Activated CD8-positive, alpha-beta T cell treated with anti-CD3 and anti-CD28 coated beads for 36 hours (primary cell): ENCODE measurements at places on chromosomes 2 and 18.

DNA sequence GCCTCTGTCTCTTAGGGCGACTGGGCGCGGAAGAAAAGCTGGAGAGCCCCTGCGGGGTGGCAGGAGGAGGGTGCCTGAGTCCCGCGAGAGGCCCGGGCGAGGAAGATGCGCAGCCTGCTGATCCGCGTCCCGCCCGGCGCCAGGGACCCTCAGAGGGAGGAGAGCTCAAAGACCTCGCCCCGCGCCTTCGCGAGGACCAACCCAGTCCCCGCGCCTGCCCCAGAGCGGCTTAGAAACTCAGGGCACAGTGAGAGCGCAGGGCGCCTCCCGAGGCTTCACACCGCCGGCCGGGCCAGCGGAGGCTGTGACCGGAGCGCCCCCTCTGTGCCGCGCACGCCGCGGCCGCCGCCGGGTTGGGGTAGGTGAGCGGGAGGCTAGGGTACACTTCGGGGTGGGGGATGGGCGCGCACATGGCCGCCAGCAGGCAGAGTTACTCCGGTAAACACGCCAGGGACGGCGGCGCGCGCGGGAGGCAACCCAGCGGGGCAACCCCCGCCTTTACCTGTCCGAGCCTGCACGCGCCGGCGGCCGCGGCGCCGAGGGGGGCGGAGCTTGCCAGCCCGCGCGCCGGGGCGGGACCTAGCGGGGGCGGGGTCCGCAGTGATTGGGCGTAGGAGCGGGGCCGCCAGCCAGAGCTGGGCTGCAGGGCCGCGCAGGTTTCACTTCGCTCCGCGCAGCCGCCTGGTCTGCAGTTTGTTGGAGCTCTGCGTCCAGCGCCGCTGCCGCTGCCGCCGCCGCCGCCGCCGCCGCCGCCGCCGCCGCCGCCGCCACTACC lies at the start of gene BCL2L11:
Gene BCL2L11, plus strand, starts transcription at position 662 of the 775 bp plus-strand sequence. CDS start 2,832 bp downstream, outside the sequence.
- peak; percentile 89 for DNase-seq

DNA sequence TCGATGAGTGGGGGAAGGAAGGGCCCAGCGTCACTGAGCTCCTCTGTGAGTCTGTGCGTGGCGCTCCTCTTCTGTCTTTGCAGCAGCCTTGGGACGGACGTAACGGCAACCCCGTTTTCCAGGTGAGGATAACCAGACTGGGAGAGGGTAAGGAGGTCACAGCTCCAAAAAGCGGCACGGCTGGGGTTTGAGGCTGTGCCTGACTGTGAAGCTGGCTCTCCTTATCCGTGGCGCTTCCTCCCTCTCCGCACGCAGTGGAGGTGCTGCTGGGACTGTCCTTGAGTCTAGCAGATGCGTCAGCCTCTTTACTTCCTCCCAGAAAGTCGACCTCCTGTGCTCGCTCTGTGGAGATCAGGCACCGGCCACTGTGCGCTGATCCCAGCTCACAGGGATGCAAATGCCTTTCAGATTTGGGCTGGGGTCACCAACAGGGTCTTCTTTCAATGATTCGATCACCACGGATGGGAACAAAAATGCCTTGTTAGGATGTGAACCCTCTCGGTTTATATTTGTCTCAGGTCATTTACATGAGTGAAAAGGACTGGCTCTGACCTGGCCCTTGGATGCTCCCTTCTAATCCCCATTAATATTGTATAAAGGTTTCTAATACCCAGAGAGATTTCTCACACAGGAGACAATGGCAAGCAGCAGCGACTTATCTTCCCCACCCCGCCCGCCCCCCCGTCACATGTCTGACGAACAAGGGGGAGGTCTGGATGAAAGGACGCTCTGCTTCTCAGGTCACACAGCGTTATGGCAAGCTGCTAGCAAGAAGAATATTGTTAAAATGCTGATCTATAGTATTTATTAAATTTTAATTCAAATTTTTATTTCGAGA lies 30.1 kb upstream of the E2F6 start:
- no peak for DNase-seq

GRCh38 chr2:9750224-9751215 lies 92.8 kb upstream of the TAF1B start:
- no peak for DNase-seq

DNA sequence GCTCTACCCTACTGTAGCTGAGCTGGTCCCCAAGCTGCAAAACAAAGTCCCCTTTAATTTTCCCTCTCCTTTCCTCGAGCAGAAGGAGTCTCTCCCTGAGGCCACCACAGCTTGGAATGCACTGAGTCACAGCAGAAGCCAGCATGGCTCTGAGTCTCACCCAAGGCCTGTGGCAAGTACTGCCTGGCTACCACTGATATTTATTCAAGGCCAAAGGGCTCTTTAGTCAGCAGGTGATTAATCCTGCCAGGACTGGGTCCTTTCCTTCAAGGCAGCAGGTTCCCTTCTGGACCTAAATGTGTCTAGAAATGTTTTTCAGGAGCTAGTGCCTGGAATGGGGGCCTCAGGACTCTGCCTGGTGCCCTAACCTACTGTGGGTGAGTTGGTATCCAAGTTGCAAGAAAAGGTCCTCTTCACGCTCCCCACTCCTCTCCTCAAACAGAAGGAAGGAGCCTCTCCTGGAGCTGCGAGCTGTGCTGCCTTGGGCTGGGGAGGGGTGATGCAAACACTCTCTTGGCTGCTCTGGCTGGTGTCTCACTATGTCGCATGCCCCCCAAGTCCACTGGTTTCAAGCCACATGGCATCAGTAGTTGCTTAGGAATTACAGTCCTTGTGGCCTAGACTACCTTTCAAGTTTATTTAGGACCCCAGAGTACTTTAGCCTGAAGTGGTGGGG lies 53.4 kb downstream of the CD28 start:
- DNase-seq = no peak

- peak; percentile 70 for DNase-seq
These were observed 16.1 kb upstream of the CD207 start for GRCh38 chr2:70851704-70852103.

GRCh38 chr2:160289831-160290230 lies 89.8 kb upstream of the ITGB6 start:
- no peak for DNase-seq

GRCh38 chr2:37156071-37156856 lies 516 bp downstream of the EIF2AK2 start:
- DNase-seq = peak; percentile 56

GRCh38 chr2:150191349-150191748 lies 296.1 kb downstream of the RND3 start:
- no peak for DNase-seq
